ENCODE measurements at places on chromosomes 12 and 14.

- DNase-seq = no peak
Observed at GRCh38 chr14:66311058-66311457, 175.1 kb upstream of the CCDC196 start.

GRCh38 chr14:22802860-22803686 lies 12.2 kb downstream of the SLC7A7 start:
- DNase-seq = no peak

- no peak for DNase-seq
Observed at GRCh38 chr14:100836941-100837804, 11.3 kb downstream of the MEG3 start.

GRCh38 chr12:109513051-109513450 lies 35.6 kb downstream of the UBE3B start:
- DNase-seq = no peak

DNA sequence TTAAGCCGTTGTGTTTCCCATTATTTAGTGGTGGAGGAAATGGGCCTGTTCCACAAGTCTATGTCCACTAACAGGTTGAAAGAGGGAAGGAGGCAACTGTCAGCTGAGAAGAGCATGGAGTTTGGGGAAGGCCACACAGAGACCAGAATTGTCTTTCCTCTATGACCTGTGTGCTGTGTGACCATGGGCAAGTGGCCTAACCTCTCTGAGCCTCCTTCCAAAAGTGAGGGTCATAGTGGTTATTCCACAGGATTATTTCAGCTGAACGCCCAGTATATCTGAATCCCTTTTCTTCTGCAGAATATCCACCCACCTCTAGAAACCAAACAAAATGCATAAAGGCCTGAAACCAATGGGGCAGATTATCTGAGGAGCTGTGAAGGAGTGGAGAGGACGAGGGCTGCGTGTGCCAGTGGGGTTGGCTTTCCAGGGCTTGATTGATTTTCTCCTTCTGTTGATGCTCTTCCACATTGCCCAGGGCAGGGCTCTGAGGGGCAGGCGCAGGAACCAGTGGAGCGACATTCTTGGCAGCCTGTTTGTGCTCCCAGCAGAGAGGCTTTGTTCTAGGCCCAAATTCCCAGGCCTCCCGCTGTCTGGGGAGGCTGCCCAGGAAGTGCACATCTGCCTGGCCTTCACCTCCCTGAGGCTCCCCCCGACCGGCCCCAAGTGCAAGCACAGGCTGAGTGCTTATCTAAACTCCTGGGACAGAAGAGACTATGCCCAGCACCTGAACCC lies 452.7 kb downstream of the BCL11B start:
- no peak for DNase-seq

DNA sequence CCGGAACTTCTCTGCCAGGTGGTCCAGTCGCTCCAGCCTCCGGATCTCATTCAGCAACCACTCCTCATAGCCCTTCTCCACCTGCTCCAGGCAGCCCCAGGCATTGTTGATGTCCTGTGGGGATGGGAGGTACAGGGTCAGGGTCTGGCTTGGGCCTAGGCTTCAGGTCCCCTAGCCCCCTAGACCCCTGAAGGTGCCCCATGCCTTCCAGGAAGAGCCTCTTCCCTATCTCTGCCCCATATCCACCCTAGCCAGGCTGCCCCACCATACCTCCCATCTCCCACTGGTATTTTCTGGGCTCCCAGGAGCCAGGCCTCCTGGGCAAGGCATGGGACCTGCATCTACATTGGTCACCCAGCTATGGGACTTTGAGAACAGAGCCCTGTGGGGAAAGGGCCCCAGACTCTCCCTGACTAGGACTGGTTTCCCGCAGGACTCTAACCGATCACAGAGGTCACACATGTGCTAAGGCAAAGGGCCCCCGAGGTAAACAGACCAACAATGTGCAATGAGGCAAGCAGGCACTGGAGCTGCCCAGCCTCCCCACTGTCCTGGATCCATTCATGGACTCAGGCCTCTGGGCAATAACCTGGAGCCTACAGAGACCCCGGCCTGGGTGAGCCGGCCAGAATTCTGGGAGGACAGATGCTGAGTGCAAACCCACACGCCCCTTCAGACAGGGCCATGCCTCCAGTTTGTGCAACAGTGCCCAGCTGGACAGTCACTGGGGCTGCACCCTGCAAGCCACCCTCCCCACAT lies 88.8 kb downstream of the ACTN1 start:
- no peak for DNase-seq

GRCh38 chr12:108131657-108132126 lies 2.6 kb downstream of the WSCD2 start:
- DNase-seq = no peak
